ENCODE measurements at places on chromosomes 5 and 9.

DNA sequence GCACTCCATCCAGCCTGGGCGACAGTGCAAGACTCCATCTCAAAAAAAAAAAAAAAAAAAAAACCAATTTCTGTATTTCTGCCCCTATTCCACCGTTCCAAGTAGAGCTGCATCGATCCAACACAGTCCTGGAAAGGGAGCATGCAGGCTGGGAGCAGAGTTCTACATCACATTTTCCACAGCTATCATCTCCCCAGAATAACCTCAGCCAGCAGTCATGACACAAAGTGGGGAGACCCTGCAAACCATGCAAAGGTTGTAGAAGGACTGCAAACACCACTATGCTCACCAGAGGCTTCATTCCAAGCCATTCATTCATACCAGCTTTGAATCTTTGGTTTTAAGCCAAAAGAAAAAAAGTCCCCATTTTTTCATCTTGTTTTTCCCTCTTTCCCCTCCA lies 20.8 kb upstream of the ZNF354A start:
- no peak for DNase-seq

DNA sequence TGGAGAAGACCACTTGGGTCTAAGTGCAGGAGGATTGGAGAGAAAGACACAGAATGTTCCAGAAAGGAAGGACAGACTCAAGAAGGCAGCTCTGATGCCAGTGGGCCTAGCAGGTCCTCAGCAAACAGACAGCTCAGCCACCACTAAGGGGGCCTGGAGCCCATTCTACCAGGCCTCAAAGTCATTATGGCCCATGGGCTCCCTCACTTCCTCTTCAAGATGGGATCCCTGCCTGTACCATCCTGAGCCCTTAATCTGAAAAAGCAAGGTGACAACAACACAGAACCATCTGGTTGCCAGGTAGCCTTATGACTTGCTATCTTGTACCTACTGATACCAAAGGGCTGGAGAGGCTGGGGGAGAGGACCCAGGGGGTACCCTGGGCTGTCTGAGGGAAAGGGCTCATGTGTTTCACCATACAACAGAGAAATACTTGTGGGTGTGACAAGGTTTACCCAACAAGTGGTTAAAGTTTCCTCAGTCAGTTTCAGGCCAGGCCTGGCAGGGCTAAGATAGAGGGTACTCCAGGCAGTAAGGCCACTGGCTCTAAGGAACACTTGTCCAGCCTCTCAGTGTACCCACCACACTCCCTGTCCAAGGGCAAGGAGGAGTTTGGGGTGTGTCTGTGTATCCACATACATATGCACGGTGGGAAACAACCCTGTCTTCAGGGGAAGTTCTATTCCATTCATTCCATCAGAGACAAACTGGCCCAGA lies 30.7 kb downstream of the TCF7 start:
- no peak for DNase-seq

DNA sequence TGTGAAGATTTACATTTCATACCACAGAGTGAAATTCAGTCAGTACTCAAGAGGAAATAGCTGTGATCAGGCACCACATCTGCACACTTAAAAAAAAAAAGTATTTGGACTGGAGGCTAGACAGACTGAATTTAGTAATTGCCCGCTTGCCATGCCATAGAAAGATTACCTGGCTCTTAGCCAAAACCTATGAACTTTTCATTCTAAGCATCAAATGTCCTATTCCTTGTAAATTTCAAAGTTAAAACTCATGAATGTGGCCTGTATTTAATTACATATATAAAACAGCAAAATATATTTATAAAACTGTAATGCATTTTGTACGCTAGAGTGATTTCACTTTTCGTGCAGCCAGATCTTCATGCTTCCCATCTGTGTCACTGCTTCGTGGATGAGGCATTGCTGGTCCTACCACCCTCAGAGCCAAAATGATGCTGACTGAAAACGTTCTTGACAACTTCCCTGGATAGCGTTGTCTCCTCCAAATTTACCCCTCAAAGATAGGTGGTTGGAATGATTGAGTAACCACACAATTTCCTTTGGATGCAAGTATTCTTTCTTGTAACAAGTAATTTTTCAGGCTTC lies 447.9 kb upstream of the SGCD start:
- peak; percentile 46 for DNase-seq

- no peak for DNase-seq
Measured at GRCh38 chr5:81027481-81028058, 67.4 kb downstream of the RASGRF2 start.

- peak; percentile 36 for DNase-seq
Measured at GRCh38 chr9:124855944-124856765, 2.9 kb downstream of the WDR38 start.

DNA sequence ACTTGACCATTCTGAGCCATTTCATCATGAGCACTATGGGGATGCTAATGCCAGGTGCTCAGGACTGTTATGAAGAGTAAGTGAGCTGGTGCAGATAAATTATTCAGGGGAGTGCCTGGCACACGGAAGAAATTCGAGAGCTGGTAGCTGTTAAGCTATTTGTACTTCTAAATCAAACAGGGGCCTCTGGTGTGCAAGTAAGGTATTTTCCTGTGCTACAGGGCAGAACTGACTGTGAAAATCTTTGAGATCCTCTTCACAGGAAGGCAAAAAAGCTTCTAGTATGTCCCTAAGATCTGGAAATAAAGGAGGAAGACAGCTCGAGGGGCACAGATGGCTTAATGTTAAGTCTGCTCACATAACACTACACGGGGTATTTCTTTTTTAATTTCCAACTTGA lies 106.3 kb upstream of the SPOCK1 start:
- peak; percentile 36 for DNase-seq

DNA sequence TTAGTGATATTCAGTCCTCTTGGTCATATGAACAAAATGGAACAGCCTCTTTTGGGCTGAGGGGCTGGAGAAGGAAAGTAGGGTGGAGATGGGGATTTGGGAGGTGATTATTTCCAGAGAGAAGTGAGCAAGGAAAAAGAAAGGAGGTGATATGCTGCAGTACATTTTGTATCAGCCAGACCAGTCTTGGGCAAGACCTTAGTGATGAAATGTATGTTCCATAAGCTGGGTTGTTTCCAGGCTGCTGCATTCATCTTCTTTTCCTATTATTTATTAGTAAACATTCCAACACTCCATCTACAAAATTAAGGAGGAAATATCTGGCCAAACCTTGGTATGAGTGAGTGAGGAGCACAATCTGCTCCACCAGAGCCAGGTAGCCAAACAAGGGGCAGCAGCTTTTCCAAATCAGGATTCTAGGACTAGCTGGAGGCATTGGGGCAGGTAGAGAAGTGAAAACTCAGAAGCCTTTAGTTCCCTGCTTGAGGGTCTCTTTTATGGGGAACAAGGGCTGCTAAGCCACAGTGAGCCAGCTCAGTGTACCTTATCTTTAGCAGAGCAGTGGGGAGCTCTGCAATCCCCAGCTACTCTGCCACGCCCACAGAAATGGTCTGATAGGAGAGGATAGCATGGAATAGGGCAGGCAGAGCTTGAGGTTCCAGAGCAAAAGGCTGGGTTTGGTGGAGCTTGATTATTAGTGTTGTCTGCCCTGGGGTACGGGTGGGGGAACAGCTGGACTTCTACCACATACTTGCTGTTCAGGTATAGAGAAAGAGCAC lies 19.5 kb downstream of the RAD1 start:
- no peak for DNase-seq

- DNase-seq, result peak; percentile 65
Measured at GRCh38 chr9:110583237-110583636, 3.7 kb upstream of the SVEP1 start.

GRCh38 chr5:160685695-160686094 lies 166.3 kb downstream of the ATP10B start:
- DNase-seq, result no peak

- DNase-seq, result peak; percentile 49
Measured at GRCh38 chr9:35488021-35488420, 1.9 kb upstream of the RUSC2 start.
